ENCODE measurements at places on chromosomes 2 and 18.

GRCh38 chr18:49560624-49561288, 1.1 kb upstream of the LIPG start:
- peak; percentile 20 for DNase-seq

- no peak for DNase-seq
Observed at GRCh38 chr18:3027370-3027891, 14.5 kb upstream of the LPIN2 start.

DNA sequence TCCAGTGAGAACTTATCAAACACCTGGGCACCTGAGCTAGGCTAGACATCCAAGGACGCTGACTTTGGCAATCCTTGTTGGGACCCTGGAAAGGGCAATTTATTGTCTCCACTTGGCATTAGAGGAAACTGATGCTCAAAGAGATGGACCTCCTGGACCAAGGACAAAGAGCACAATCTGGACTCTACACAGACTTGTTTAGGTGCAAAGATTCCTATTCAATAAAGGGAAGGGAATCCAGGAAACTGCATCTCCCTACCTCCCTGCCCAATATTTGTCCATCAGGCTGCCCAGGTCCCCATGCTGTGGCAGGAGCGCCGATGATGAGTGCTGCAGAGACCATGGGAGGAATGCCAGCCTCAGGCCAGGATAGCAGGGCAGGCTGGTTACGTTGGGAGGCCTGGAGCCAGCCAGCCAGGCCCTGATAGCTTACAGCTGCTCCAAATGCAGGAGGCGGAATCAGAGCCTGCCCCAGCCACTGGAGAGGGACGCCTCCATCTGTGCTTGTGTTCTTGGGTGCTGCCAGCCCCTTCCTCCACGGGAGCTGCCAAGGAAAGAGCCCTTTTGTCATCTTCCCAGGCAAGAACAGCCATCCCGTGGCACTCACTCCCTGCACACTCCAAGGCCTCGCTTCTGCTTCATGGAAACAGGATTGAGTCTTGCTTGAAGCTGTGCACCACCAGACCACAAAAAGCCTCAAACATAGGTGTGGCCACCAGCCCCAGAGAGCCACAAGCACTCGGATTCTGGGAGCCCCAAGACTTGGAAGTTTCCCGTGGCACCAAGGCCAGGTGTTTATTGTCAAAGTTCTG, 60.0 kb downstream of the HS1BP3 start:
- no peak for DNase-seq

DNA sequence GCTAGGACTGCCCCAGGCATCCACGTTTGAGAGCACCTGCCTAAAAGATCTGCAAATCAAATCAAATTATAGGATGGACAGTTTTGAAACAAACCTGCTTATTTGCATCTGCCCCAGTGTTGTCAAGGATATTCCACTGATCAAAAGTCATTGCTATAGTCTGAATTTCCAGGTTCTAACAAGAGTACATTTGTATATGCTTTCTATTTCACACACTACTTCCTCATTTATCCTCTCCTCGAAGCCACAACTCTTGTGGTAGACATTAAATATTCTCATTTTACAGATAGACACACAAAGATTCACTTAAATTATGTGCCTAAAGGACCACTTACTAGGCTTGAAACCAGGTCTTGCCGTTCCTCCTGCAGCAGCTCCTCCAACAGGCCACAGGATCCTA, 11.9 kb upstream of the TET3 start:
- DNase-seq: no peak

DNA sequence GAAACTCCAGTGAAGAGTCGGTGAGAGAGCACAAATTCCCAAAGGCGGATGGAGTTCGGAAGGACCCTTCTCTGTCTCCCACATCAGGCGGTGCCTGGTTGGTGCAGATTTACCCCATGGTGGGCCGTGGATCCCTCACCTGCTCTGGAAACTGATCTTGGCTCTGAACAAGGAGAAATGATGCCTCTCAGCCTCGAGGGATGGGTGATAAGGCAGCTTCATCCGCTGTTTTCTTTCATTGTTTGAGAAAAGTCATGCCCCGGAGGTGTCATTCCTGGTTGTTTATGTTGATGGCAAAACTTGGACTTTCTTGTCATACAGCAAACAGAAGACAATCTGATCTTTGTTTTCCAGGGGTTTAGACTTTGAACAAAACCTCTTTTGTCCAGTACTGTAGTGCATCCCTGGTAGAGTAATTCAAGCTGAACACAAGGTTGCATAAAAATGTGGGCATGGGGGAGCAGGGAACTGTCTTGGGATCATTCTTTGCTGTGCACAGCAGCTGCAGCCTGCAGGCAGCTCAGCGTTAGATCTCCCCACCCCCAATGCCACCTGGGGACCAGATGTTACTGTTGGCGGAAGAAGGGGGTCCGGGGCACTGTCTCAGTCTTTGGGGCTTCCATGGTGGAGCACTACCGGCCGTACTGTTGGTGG, 81.3 kb downstream of the NFATC1 start:
- DNase-seq: no peak

- no peak for DNase-seq
Observed at GRCh38 chr18:41985914-41986313, 30.9 kb downstream of the PIK3C3 start.

DNA sequence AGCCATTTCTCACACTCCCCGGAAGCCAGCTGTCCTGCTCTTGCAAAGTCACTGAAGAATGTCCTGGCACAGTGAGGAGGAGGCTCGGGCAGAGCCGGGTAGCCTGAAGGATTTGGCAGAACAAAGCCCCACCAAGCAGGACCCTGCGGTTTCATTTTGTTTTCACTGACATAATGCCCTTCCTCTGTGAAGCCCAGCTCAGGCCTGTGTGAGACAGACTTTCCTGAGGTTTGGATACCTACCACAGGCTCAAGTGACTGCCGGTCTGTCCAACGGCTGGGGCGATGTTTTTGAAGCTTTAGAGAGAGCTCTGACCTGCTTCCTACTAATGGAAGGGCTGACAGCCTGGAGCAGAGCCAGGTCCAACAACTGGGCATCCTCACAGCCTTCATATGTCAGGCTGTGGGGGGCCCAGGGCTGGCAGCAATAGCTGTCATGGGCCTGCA, 99.8 kb upstream of the FZD7 start:
- no peak for DNase-seq

DNA sequence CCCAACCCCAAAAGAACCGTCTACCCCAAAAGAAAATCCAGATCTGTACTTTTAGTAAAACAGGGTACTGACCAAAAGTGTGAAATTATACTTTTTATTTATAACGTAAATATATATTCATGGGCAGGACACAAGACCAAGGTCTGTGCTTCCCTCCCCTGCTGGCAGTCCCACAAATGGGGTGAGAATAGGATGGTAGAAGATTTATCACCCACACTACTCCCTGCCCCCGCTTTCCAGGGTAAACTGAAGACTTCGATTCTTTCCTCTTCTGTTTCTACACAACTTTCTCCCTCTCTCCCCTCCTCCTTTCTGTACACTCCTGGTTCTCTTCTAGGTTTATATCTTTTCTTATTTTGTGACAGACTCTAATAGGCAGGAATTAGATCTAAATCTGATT, 79.7 kb downstream of the MDH1 start:
- no peak for DNase-seq

DNA sequence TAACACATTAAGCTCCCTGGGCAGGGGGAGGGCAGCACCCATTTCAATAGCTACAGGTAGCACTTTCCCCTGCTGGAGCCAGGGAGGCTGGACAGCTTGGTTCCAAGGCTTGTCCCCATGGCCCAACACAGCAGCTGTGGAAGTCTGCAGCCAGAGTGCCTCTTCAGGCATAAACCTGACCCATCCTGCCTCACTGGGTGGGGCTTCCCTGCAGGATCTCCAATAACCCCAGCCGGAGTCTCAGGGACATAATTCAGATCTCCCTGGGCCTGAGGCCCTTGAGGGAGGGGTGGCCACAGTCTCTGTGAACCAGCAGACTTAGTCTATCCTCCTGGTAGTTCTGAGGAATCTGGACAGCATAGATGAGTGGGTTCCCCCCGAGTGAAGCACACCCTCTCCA, 1001.9 kb upstream of the CHAC2 start:
- no peak for DNase-seq

- DNase-seq: no peak
Observed at GRCh38 chr2:44934038-44934982, 7.2 kb upstream of the SIX3 start.

DNA sequence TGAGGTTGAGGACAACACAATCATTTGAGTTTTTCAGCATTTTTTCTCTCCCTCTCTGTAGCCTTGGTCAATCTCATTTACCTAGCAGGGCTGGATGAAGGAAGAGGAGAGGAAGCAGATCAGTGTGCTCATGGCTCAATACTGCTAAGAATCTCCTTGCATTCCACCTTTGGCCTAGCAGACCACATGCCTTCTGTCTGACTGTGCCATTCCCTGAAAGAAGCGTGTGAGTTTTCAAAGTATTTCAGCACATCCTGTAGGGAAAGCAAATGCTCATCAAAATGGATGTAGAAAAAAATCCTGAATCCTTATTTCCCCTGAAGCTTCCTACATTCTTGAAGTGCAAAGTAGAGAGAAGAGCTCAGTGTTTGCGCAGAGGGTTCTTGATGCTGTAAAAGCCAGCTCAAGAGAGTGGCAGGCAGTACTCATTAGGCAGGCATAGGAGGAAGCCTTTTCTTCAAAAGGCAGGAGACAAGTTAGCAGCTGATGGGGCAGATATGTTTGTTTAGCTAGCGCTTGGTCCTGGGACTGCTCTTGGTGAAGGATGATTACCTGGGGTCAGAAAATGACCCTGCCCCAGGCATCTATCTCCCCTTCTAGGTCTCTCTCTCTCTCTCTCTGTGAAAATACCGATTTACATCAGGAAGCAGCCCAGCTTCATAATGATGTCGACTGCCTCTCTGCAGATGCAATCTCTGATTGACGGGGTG, 14.4 kb upstream of the PIK3C3 start:
- peak; percentile 94 for DNase-seq

GRCh38 chr2:140842110-140842509, 1288.7 kb downstream of the LRP1B start:
- no peak for DNase-seq

DNA sequence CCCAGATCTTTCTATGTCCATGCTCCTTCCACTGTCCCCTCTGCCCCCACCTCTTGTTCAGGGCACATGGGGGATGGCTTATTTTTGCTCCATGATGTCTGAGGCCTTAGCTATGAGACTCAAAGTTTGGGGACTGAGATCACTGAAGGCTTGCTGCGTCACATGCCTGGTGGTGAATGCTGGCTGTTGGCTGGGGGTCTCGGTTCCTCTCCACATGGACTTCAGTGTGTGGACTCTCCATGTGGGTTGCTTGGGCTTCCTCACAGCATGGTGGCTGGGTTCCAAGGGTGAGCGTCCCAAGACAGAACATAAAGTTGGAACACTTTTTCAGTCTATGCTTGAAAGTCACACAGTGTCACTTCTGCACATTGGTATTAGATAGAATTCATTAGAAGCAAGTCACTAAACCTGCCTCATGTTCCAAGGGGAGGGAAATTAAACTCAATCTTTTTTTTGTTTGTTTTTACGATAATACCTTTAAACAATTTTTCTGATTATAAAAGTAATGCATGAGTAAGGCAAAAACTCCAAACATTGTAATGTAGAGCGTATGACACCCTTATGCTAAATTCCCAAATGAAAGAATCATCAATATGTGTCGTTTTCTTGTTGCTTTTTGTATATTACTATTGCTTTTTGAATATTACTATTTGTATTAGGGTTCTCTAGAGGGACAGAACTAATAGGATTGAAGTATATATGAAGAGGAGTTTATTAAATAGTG, 111.7 kb downstream of the MYCN start:
- no peak for DNase-seq

- peak; percentile 17 for DNase-seq
Observed at GRCh38 chr18:31064130-31064529, 21.6 kb upstream of the DSC3 start.

GRCh38 chr18:78925557-78926242, 53.9 kb upstream of the SALL3 start:
- no peak for DNase-seq

DNA sequence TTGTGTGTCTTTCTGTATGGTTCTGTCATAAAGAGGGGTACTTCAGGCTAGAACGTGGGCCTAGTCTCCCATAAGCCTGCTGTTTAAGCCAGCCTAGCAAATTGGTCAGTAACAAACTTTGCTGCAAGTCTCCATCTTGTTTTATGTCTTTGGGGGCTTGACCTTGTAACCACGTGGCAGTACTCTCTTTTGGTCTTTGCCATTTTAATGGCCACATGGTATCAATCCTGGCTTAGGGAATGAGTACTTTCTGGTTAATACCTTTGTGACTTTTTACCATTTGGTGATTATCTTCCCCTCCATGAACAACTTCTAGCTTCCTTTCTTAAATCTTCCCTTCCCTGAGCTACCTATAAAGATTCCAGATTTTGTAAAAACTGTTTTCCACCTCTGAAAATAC, 148.3 kb downstream of the GCA start:
- DNase-seq: no peak

- peak; percentile 10 for DNase-seq
Observed at GRCh38 chr18:63119647-63120046, 199.9 kb downstream of the BCL2 start.
